ENCODE measurements at places on chromosomes 3 and 15.

- no peak for DNase-seq
Observed at GRCh38 chr15:27183201-27183600, 212.2 kb downstream of the GABRG3 start.

- DNase-seq, result no peak
Observed at GRCh38 chr3:47108546-47108945, 55.4 kb downstream of the SETD2 start.

DNA sequence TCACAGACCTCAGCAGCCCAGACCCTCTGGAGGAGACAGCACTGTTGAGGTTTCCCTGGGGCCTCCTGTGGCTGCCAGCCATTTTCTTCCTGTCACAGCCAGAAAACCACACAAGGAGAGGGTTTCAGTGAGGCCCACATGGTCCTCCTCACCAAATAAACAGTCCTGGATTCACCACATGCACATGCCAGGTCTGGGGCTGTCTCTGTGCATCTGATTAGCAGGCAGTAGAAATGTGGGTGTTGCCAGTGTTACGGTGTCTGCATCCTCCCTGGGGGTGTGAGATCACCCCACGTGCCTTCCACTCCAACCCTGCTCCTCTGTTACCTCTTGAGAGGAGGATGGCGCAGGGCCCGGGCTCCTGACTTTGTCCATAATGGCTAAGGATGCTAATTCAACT is 140.4 kb downstream of the CHDH start:
- DNase-seq, result no peak

- no peak for DNase-seq
Observed at GRCh38 chr3:37262816-37263393, 88.5 kb upstream of the LRRFIP2 start.

DNA sequence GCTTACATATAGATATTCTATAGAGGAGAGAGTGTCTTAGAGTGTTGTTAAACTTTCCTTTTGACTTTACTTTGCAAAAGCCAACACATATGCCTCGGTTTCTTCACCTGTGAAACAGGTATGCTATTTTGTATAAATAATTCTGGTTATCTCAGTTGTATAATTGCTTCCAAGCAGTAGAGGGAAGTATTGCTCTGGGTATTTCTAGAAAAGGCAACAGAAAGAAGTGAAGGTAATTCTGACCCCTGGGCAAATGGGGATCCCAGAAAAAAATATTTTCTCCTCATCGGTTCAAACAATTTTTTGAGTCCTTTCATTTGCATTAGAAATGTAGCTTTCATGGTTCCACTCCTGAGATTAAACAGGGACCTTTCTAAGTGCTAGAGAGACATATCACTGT is 216.5 kb upstream of the SEMA6D start:
- no peak for DNase-seq

- DNase-seq, result no peak
Observed at GRCh38 chr15:58518626-58519025, 86.8 kb downstream of the LIPC start.

GRCh38 chr15:34304613-34305012 is 33.0 kb downstream of the SLC12A6 start:
- DNase-seq, result no peak

GRCh38 chr15:42710662-42711061 is 26.3 kb downstream of the CDAN1 start:
- no peak for DNase-seq

DNA sequence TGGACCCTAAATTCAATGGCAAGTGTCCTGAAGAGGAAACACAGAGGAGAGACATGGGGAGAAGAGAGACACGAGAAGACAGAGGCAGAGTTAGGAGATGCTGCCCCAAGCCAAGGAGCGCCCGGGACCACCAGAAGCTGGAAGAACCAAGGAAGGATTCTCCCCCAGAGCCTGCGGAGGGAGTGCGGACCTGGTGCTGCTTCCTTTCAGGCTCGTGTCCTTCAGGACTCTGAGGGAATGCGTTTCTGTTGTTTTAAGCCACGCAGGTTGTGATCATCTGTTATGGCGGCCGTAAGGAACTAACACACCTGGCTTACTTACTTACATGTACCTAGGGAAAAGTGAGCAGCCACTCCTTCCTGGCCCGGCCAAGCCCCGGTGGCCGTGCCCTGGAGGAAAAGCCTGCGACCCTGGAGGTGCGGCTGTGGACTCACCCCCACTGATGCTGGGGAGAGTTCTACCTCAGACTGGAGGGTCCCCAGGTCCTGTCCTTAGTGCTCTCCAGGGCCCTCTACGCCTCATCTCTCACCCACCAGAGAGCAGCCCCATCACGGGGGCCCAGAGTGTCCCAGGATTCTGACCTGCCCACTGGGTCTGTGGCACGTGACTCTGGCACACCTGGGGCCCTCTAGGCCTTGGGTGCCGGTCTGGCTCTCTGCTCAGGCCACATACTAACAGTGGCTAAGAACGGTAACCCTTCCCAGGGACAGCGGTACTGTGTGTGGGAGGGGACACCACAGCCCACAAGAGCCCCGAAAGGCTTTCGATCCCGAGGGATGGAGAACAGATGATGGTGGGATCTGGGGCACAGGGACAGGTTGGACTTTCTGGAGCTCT is 61.8 kb downstream of the ITGA11 start:
- DNase-seq, result no peak

DNA sequence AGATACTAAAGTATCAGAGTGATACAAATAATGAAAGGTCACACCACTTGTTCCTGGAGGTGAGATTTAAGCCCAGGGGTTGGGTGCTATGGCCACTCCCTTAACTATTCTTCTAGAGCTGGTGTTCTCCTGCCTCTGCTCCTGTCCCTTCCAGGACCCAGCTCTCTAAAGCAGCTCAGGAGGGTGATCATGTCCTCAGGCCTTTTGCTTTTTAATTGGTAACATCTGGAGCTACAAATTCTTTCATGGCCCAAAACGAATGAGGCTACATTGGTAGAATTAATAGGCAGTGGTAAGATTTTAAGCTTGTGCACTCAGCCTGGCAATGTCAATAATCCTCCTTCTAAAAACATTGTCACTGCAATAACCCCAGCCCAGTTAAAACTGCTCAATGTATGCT is 38.2 kb upstream of the CNOT10 start:
- DNase-seq, result no peak

DNA sequence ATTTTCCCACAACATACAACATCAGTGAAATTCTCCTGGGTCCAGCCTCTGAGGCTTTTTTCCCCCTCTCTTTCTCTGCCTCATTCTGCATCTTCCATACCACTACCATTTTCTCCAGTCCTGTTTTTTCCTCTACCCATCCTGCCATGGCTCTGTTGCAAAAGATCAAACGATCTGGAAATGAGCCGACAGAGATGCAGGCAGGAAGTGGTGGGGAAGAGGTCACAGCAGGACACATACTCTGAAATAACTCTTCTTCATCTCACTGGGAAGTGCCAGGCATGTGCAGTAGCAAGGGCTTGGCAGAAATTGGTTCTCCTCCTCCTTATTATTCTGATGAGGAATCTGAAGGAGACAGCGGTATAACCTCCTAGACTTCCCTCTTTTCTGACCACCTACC is 114.3 kb downstream of the CORO2B start:
- DNase-seq, result no peak

GRCh38 chr15:77983708-77984445 is 93.6 kb downstream of the TBC1D2B start:
- DNase-seq, result no peak

GRCh38 chr15:70493787-70494516 is 269.4 kb downstream of the UACA start:
- no peak for DNase-seq

GRCh38 chr3:120763601-120764000 is 21.1 kb downstream of the GTF2E1 start:
- no peak for DNase-seq

DNA sequence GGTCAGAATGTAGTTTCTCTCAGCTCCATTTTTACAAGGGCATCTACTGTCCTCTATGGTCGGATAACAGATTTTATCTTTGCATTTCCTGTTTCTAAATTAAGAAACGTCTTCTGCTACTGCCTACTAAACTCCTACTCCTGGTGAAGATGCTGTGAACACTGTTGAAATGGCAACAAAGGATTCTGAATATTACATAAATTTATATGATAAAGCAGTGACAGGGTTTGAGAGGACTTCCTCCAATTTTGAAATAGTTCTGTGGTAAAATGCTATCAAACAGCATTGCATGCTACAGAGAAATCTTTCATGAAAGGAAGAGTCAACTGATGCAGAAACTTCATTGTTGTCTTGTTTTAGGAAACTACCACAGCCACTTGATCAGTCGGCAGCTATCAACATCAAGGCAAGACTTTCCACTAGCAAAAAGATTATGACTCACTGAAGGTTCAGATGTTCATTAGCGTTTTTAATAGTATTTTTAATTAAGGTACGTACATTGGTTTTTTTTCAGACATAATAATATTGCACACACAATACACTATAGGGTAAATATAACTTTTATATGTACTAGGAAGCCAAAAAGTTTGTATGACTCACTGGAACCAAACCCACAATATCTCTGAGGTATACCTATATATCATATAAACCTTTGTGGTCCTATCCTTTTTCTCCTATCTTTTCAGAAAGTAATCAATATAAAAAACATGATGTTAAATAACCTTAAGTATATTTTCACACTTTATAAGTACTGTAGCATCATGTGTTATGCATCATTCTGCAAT is 156.1 kb downstream of the STAG1 start:
- DNase-seq, result no peak

GRCh38 chr3:188198760-188199327 is 44.9 kb downstream of the LPP start:
- no peak for DNase-seq

GRCh38 chr3:124263168-124263567 is 271.2 kb upstream of the ROPN1 start:
- DNase-seq, result no peak
